Foreskin keratinocyte (primary cell): ENCODE measurements at places on chromosomes 6 and 20. TPM values are rescaled to one million over a fixed set of nuclear protein-coding genes. Genes with fewer than 3 reads are reported as not detected.

The SLCO4A1 gene
- 1.5 and 1.9 TPM in 2 replicates for polyA plus RNA-seq

DNA sequence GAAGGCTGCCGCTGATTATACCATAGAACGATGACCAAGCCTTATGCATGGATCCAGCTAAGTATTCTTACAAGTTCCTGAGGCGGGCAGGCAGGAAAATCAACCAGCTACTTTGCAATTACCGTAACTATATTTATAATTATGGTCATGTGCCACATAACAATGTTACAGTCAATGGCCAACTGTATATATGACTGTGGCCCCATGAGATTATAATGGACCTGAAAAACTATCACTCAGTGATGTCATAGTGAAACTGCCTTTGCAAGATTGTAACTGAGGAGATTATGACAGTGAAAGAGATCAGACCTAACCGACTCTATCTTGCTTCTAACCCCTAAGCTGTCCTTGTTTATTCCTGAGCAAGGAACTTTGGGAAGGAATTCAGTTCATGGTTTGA, 33.1 kb upstream of the FAM135A start:
- no peak for DNase-seq

DNA sequence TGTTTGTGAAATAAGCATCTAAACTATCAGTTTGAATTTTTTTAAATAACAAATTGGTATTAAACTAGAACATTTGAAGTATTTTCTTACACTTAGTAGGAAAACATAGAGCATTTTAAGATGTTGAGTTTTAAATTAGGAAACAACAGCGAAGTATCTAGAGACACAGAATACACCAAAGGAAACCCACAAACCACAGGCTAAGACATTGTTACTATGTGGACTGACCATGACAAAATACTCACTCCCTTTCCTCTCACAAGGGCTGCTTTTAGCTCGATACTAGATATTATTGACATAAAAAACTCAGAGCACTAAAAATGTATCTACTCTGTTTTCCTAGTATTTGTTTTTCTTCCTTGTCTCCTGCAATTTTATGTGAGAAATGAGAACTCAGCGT, 266.0 kb upstream of the CITED2 start:
- no peak for DNase-seq

The DIDO1 gene
- 11.0 and 12.3 TPM in 2 replicates for polyA plus RNA-seq

The SMPD2 gene
- polyA plus RNA-seq = 15.5 and 17.3 TPM in 2 replicates

GRCh38 chr20:58103517-58103904, 124.9 kb downstream of the ANKRD60 start:
- DNase-seq = no peak

- no peak for DNase-seq
Measured at GRCh38 chr6:167400482-167401138, 75.7 kb downstream of the TTLL2 start.

The PLG gene
- polyA plus RNA-seq = not detected in 2 replicates

DNA sequence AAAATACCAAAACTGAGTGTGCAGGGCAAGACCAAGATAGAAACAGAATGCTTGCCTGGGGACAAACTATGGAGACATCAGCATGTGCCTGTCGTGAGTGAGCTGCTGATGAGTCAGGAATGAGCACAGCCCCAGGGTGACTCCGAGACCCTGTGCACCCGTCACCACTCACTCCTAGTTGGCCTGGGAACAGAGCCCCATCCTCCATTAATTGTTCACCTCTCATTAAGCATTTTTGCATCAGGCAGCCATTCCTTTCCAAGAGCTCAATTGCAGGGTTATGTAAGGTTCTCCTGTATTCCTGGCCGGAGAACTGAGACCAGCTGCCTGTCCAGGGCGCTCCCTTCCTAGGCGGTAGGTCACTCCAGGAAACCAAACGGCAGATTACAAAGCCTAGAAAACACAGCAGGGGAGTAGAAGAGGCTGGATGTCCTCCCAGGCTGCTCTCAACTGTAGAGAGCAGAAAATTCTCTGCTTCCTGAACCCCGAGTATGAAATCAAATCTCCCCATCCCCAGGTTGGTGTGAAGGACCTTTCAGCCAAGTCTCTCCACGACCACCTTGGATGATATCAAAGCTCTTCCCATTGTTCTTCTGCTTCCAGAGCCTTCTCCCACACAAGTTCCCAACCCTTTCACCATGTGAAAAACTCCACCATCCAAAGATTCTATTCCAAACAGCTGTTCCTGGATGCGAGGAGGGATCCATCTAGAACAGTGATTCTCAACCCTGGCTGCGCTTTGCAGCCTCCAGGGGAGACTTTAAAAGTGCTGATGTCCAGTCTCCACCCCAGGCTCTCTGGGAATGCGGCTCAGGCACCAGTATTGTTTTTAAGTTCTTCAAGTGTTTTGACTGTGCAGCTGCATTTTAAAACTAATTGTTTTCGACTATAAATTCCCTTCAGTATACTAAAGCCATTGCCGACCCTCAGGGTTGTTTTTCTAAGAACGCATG, 532.6 kb upstream of the JARID2 start:
- peak; percentile 81 for DNase-seq

- peak; percentile 53 for DNase-seq
Measured at GRCh38 chr6:13234130-13234529, 94.2 kb downstream of the TBC1D7 start.

DNA sequence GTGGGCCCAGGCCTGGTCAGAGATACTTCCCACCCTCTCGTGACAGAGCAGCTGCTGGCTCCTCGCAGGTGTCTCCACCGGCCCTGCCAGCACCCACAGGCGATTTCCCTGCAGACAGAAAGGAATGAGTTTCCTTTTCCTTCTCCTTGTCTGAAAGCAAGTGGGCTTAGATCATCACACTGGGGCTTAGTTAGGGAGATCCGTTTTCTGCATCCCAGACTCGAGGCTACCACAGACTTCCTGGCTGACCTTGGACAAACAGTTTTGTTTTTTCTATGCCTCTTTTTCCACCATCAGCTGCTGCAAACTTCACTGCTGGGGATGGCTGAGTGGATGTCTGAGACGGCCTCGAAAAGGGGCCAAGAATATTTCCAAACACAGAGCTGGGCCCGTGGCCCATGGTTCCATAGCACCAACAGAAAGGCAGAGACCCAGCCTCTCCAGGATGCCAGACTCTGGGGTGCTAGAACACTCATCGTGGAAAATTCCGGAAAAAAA, 86.5 kb downstream of the BANF2 start:
- DNase-seq = no peak

DNA sequence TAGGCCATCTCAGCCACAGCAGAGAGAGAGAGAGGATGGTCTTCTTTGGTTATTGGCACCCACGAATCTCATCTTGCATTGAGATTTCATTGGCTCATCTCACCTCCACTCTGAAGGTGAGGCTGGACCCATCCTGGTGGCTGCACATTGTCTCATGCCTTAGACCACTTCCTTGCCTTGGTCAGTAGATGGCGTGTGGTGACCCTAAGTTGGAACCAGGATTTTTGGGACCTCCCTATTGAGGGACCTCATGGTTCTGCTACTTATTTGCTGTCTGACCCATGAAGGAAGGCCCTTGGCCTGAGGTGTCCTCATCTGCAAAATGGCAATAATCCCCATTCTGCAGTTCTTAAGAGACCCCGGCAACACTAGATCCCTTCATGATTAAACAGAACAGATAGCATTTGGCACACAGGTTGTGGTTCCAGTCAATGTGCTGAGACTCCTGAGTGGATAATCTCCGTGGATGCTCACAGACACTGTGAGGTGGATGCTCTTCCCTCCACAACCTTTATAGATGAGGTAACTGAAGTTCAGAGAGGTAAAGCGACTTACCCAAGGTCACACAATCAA, 21.5 kb upstream of the AAR2 start:
- DNase-seq = no peak

The SAMD5 gene
- polyA plus RNA-seq = 0.46 and 0.76 TPM in 2 replicates

- DNase-seq = no peak
Measured at GRCh38 chr6:131693384-131693783, 7.8 kb downstream of the OR2A4 start.

DNA sequence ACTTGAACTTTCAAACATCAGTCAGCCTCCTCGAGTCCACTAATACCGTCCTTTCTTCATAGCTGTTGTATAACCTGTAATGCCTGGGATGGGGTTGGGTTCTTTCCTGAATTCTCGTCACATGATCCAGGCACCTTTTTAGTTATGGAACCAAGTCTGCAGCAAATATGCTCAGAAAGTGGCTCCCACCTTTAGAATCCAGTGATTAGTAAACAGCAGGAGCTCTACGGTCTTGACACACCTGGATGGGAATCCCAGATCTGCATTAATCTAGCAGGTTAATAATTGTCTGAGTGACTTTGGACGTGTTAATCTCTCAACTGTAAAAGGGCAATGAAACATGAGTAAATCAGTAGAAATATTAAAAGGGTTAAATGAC, 729 bp upstream of the ZHX3 start:
- no peak for DNase-seq

- DNase-seq = no peak
Measured at GRCh38 chr6:99080191-99080590, 132.4 kb upstream of the FBXL4 start.

The SNAP25 gene
- polyA plus RNA-seq = not detected in 2 replicates

The SPDEF gene
- polyA plus RNA-seq = 0.03 and 0.06 TPM in 2 replicates

DNA sequence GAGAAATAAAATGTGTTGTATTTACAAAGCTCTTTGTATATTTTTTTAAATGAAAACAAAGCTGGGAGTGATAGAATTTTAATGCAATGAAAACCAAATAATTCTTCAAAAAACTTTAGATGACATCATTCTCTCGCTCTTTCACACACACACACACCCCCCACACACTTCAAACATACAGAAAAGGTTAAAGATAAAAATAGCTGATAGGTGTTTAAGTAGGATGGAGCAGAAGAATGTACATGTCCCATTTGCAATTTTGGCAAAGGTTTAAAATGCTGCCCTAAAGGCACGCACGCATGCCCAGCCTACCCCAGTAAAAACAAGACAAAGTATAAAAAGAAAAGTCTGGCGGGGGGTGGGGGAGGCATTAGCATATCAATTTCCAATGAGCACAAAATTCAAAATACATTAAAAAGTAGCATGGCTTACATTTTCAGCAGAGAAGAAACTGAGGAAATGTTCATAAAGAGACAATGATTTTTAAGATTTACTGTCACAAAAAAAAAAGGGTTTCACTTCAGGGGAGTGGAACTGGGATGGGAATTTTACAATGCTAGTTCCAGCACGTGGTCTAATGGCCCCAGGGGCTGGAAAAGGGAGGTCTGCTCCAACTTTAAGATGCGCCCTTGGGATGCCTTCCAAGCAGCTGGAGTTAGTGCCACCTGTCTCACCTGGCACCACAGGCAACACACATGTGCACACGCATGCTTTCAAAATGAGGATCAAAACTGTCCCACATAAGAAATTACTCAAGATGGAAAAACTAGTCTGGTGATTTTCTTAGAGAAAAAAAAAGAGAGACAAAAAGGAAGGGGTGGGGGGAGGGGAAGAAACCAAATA, 55.1 kb upstream of the NFATC2 start:
- DNase-seq = no peak

- DNase-seq = no peak
Measured at GRCh38 chr20:38833857-38834164, 28.3 kb downstream of the PPP1R16B start.

The DOK5 gene
- not detected in 2 replicates for polyA plus RNA-seq

The PLEKHG1 gene
- 0.60 and 0.64 TPM in 2 replicates for polyA plus RNA-seq

The RPL7L1 gene
- polyA plus RNA-seq = 55.2 and 65.9 TPM in 2 replicates

- DNase-seq = no peak
Measured at GRCh38 chr6:12261502-12261901, 28.7 kb upstream of the EDN1 start.

DNA sequence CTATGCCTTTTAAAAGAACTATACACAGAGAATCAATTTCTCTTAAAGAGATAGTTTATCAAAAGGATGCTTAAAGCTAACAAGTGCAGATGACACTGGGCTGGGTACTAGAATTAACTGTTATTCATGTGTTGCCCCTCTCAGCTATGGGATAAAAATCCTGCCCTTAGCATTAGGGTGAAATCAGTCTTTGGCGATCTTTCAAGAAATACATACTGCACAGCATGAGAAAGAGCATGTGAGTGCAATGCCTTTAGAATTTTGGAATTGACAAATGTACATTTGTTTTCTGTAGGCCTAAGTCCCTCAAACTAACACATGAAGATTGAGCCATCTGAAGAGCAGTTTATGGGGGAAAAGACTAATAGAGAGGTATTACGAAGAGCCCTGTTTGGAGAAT, 115.4 kb downstream of the ZFP64 start:
- no peak for DNase-seq

The ZC2HC1B gene
- not detected in 2 replicates for polyA plus RNA-seq

DNA sequence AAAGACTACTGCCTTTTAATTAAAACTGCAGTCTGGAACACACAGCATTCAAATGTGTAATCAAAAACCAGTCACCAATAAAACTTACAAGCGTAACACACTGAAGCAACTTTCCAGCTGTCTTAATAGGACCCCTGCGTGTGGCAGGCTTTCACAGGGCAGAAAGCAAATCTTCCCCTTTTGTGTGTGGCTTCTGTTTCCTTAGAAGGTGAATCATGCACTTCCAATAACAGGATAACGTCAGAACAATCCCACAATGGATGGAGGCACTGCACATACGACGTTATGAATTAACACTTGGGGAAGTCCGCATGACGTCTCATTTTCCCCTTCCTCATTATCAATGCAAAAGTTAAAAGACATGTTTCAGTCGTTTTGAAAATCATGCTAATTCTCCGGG, 44.8 kb downstream of the INSM1 start:
- no peak for DNase-seq

The VSTM2L gene
- 0.26 and 0.27 TPM in 2 replicates for polyA plus RNA-seq

GRCh38 chr20:44056010-44056698, 130.8 kb downstream of the JPH2 start:
- no peak for DNase-seq

DNA sequence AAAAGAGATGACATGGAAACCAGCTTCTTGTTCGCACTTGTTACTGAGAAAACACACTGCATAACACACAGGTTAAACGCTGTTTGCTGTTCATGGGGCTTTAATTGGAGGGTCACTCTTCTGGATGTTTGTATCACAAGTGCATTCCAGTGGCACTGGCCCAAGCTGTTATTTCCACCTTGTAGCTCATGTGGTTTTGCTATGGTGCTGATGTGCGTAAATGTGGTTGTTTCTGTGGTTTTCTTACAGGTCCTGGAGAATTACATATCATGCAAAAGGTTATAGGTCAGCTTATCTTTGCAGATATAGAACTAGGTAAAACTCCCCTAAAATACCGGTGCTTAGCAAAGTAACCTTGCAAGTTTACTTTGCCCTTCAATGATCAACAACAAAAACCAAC, 89.3 kb upstream of the AHI1 start:
- DNase-seq = no peak

The TJAP1 gene
- 28.6 and 28.8 TPM in 2 replicates for polyA plus RNA-seq

GRCh38 chr6:37239950-37240713, 17.4 kb upstream of the TBC1D22B start:
- DNase-seq = peak; percentile 97

DNA sequence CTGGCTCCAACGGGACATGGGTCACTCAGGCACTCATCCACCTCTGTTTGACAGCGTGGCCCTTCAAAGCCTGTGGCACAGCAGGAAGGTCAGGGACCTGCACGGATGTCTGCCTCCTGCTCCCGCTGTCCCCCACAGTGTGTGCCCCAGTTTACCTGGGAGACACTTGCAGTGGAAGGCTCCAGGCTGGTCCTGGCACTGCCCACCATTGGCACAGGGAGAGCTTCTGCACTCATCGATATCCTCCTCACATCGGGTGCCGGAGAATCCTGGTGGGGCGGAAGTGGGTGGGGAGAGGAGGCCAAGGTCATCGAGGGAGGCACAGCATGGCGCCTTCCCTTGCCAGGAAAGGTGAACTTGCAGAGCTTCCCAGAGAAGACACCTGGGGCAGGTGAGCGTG, 6.9 kb downstream of the NOTCH4 start:
- DNase-seq = no peak

The SLC22A3 gene
- polyA plus RNA-seq = 0.91 and 0.99 TPM in 2 replicates

The PRRT1 gene
- 0.45 and 0.75 TPM in 2 replicates for polyA plus RNA-seq
